ENCODE measurements at places on chromosomes 2 and 18.

DNA sequence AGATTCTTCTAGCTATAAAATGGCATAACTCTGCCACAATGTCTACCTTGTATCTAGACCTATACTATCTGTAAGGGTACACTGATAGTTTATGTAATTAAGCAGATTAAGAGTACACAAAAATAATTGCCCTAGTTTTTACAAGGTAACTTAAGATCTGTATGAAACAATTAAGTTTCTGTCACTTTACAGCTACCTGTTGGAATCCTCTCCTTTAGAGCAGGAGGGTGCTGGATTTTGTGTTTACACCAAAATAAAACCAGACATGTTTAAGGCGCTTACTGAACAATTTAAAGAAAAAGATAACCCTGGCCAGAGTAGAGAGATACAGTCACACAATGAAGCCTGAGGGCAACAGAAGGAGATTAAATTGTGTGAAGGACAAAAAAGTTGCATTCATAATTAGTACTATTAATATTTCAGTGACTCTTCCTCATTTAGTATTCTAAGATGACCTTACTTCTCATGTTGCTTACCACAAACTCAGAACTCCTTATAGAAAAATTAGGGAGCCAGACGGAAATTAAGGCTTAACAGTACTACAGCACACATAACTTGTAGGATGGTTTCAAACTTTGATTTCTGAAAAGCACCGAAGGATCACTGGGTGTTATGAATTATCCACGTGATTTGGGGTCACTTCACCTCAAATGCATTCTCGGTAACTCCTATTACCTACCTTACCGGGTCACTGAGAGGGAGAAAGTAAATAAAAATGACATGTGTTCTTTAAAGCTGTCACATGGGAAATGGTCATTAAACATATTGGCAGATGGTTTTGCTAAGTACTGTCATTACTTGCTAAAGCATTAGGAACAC is 1.0 kb downstream of the DARS1 start:
- peak; percentile 16 for DNase-seq

- no peak for DNase-seq
Measured at GRCh38 chr18:60448487-60449267, 76.1 kb upstream of the MC4R start.

DNA sequence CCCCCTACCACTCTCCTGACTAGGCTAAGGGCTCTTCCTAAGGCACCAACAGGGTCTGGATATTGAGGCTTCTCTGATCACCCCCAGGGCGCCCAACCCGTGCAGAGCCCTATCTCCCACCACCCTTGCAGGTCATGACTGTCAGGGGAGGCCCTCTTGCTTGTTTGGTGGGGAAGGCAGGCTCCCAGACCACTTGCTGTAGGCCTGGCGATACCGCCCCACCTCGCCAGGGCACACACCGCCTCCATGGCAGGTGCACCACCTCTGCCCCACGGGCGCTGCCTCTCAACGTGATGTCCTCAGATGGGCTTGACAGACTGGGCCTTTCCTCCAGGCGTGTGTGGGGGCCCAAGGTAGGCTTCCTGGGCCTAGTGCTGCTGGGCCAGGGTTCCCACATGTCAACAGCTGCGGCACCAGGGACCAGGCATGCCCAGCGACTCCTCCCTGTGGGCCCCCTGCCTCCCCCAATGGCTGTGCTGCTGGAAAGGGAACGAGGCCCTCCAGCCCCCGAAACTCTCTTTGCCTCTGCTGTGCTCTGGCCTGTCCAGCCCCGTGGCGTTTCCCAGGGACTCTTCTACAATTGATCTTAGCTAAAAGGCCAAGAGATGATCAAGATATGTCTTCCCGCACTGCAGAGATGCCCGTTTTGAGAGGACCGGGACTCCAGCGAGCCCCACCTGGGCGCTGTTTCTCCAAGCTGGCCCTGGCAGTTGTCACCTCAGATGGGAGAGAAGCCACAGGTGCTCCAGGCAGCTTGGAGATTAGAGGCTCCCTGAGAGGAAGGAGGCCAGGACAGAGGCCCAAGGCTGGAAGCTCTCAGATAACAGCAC is 7.5 kb downstream of the NPPC start:
- DNase-seq, result no peak

- DNase-seq, result no peak
Measured at GRCh38 chr2:131040661-131041401, 52.4 kb downstream of the FAM168B start.

DNA sequence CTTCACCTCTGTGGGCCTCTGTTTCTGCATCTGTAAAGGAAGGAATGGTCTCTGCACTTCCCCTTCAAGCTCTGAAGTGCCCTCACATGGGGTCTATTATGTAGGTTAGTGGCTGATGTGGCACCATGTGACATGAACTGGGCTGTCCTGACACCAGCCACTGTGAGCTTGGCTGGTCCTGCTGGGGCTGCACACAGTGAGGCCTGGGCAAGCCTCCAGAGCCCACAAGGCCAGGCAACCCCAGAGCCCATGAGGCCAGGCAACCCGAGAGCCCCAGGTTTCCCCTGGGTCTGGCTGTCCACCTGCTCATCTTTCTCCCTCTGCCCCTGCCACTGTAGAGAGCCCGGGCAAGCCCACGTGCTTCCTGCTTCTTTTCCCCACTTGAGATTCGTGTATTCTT is 150.1 kb upstream of the SMAD2 start:
- no peak for DNase-seq

DNA sequence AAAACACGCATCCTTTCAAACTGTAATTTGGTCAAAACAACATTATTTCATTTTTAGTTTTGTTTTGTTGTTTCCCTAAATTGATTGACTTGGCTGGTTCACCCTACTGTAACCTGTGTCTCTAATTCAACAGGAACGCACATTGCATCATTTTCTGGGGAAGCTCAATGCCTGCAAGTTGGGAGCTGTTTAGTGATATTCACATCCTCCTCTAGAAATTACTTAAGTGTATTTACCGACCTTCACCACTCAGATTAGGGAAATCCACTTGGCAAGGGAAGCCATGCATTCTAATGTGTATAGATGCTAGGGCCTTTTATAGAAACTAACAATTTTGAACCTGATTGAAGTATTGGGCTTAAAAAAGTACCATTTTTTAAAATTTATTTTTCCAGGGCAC is 7.3 kb upstream of the TPO start:
- DNase-seq, result no peak

Data from KBM-7 (cell line).